ENCODE measurements at places on chromosomes 2 and 18.

- DNase-seq, result no peak
Observed at GRCh38 chr2:102094917-102095316, 47.6 kb upstream of the IL1R1 start.

- no peak for DNase-seq
Observed at GRCh38 chr2:200168641-200169555, 137.6 kb upstream of the SPATS2L start.

GRCh38 chr2:190599073-190599472 is 49.8 kb upstream of the NAB1 start:
- DNase-seq, result no peak

DNA sequence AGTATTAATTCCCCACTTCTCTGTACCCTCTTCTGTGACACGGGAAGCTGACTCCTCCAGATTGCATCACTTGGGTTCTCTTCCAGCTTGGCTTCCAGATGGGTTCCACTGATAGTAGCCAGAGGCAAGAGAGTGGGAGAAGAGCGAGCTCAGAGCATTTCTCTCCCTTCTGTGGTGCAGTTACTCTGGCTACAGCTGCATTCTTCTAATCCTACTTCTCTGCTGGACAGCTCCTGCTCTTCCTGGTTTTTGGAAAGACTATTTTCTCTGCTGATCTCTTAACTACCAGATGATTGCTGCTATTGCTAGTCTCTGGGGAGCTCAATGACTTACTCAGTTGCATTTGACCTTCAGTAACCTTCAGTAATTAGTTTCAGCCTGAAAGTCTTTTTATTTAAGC is 187.5 kb upstream of the MAP2 start:
- no peak for DNase-seq

DNA sequence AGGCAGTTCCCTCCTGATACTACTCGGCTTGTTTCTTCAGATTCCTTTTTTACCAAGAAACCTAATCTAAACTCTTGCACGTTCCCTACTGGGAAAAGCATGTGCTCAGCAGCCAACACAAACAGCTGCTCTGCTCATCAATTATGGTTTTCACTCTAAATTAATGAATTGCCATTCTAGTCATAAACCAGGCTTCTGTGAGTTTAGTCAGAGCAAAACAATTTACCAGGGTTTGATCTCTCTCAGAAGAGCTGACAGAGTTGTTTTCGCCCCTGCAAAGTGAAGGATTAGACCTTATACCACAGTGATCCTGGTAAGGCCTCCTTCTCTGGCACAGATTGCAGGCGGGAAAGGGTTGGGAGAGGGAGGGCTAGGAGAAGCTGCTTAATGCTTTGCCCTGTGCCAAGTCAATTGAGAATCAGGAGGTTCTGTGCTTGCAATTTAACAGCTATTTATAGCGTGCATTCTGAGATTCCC is 57.2 kb downstream of the REEP1 start:
- no peak for DNase-seq

DNA sequence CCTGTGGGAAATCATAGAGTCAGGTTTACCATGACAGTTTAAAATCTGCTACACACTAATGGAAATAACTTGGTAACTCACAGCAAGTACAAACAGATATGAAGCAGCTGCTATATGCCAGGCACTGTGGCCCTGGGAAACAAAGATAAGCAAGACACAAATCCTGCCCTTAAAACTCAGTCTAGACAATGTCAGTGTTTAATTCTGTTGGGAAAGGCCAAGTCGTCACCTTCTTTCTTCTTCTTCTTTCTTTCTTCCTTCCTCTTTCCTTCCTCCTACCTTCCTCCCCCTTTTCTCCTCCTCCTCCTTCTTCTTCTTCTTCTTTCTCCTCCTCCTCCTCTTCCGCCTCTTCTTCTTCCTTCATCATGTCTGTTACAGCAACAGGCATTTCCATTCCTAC is 26.8 kb downstream of the PLEK start:
- DNase-seq, result no peak

GRCh38 chr2:123245156-123245555 is 779.9 kb upstream of the CNTNAP5 start:
- DNase-seq, result no peak

- DNase-seq, result no peak
Observed at GRCh38 chr2:45825001-45825651, 173.7 kb downstream of the PRKCE start.
